Endothelial cell (in vitro differentiated cells): ENCODE measurements at places on chromosomes 16 and 17. TPM values are rescaled to one million over a fixed set of nuclear protein-coding genes. Genes with fewer than 3 reads are reported as not detected.

The PIMREG gene
- 9.1 TPM for total RNA-seq

The CFAP52 gene
- not detected for total RNA-seq

The TTYH2 gene
- total RNA-seq: 6.8 TPM

The TUBB3 gene
- 95.7 TPM for total RNA-seq

The METTL9 gene
- total RNA-seq: 221 TPM

The CD300LF gene
- not detected for total RNA-seq

The CCNF gene
- 30.2 TPM for total RNA-seq

The NPIPB6 gene
- 1.5 TPM for total RNA-seq

The TP53TG3F gene
- not detected for total RNA-seq

The CD300A gene
- not detected for total RNA-seq

The KRTAP1-5 gene
- not detected for total RNA-seq

The MRC2 gene
- 120 TPM for total RNA-seq

The SETD1A gene
- 23.4 TPM for total RNA-seq

The NKD1 gene
- 2.4 TPM for total RNA-seq

The RNF112 gene
- 0.31 TPM for total RNA-seq

The HSD11B2 gene
- total RNA-seq: 3.3 TPM

The PRSS33 gene
- not detected for total RNA-seq

The PLA2G10 gene
- total RNA-seq: 0.28 TPM

The ACE gene
- total RNA-seq: 44.8 TPM

The TEKT5 gene
- 0.64 TPM for total RNA-seq

The OR1A1 gene
- not detected for total RNA-seq

The DECR2 gene
- 14.6 TPM for total RNA-seq

The CDH11 gene
- total RNA-seq: 42.6 TPM

The MYH1 gene
- not detected for total RNA-seq

The PALB2 gene
- 14.5 TPM for total RNA-seq

The LRRC36 gene
- total RNA-seq: 24.1 TPM

The SGCA gene
- total RNA-seq: not detected

The TXNDC17 gene
- total RNA-seq: 94.2 TPM

The CDRT15 gene
- total RNA-seq: not detected

The GPR139 gene
- total RNA-seq: not detected

The CCL1 gene
- not detected for total RNA-seq

The NHLRC4 gene
- 0.69 TPM for total RNA-seq

The PITPNM3 gene
- 0.72 TPM for total RNA-seq

The GAA gene
- 93.0 TPM for total RNA-seq
